ENCODE measurements at places on chromosomes 7 and 10.

DNA sequence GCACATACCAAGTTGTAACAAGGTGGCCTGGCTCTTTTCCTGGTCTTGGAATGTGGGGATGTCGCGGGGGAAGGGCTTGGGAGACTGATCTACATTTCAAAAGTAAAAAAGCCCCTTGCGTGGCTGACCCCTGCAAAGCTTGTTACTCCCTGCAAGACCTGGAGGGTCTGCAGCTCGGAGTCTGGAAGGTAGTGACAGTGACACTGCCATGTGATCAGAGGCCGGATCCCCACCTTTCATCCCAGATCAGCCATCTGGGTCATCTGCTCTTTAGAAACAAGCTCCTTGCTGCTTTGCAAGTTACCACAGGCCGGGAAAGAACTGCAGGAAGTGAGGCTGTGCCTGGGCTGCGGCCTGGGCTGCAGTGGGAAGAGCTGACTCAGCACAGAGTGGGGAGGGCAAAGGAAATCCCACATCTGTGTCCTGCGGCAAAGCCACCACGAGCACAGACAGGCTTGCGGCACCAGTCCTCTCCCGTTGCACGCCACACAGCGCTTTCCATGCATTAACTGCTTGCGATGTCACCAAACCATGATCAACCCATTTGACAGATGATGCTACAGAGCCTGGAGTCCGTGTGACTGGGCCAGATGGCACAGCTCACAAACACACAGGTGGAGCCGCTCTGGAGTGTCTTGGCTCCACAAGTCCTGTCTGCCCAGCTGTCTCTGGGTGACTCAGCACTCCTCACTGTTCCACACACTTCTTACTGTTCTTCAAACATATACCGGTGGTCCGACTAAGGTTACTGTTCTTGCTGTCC, 97.7 kb downstream of the SH3PXD2A start:
- DNase-seq = peak; percentile 36

DNA sequence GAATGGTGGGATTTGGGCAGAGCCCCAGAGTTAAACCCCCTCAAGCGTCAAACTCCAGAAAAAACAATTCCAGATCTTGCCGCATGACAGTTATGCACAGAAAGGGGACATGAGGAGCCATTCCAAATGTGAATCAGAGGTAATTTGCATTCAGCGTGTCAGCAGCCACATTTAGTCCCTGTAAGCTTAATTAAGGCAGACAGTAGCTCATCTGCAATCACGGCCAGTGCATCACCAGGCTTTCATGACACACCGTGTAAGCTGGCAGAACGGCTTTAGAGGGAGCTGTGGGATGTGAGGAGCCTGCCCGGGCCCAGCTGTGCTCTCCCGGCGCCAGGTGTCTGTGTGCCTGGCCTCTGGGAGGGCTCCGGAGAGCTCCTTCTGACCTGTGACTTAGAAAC, 18.7 kb upstream of the PRKAG2 start:
- DNase-seq = no peak

GRCh38 chr10:47078393-47079203, 167.4 kb downstream of the PTPN20 start:
- no peak for DNase-seq

GRCh38 chr7:9204571-9204970, 771.2 kb downstream of the NXPH1 start:
- DNase-seq = no peak

GRCh38 chr10:44300666-44301649, 83.9 kb downstream of the CXCL12 start:
- DNase-seq = no peak

DNA sequence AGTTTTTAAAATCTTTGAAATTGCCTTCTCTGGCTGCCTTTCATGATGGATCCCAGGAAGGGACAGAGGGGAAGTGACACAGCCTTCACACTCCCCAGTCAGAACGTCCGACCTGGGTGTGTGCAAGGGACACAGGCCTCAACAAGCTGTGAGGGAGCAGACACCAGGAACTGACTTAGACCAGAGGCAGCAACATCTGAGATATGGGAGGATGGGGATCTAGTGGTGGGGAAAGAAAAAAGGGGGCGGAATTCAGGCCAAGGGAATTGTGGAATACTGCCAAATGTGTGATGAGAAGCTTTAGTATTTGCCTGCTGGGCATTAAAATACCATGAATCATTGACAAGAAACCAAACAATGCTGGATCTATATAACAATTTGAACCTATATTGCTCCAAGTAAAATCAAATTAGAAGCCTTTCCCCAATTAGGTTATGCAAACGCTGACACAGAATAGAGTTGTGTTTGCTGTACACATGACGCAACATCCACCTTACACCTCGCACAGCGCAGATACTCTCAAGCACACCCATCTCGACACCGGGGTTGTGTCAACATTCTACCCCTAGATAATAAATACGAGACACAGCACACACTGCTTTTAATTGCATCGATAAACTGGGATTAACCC, 17.2 kb upstream of the MNX1 start:
- no peak for DNase-seq

- DNase-seq = no peak
Measured at GRCh38 chr7:65247491-65247890, 126.2 kb upstream of the ZNF92 start.

DNA sequence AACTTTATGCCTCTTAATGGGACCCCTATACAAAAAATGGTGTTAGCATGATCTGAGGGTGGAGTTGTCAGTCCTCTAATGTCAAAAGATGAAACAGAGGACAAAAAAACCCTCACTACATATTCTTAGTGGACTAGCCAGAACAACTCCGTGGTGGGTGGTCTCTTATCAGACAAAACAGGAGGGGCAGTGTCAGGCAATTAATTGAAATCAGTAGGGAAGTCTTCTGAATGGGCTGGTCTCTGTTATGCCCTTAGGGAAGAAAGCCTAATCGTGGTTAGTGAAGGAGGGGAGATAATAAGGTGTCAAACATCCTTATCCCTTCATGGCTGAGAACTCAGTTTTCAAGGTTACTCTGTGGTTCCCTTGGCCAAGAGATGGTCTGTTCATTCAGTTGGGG, 909.4 kb downstream of the GRID1 start:
- DNase-seq = no peak

DNA sequence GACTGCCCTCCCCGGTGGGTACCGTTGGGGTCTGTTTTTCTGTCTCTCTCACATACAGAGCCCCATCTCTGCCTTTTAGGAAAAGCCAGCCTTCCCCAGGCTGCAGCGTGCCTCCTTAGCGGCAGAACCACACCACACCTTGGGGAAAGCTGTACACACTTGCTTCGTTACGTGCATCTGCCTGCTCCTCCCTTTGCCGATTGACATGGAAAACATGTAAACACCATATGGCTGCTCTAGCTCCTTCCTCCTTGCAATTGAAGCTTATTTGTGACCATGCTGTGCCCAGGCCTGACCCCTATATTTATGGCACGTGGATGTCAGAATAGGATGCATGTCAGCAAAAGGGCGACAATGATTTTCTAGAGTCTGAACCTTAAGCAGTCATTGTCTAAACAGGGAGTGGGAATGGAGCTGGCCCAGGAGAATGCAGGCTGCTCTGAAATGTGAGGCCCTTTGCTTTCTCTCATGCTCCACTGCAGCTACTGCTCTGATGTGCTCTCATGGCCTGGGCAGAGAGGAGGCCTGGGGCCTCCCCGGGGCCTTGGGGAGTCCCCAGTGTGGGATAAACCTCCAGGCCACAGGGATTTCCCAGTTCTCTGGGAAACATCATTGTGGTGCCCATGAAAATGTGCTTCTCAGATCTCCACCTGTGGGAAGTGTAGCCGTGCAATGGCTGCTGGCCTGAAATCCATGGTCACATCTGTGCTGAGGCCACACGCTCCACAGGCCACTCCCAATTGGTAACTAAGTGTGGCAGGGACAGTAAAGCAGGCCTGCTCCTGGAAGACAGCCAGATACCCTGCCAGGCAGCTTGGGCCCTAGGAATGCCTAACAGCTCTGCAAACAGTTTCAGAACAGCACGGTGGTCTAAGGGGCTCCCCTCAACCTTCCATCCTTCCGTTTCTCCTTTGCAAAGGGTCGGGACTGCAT, 18.6 kb downstream of the PDE6C start:
- DNase-seq = no peak

- no peak for DNase-seq
Measured at GRCh38 chr7:111654343-111654742, 92.1 kb upstream of the IMMP2L start.

- no peak for DNase-seq
Measured at GRCh38 chr10:11237571-11237970, 219.9 kb downstream of the CELF2 start.

DNA sequence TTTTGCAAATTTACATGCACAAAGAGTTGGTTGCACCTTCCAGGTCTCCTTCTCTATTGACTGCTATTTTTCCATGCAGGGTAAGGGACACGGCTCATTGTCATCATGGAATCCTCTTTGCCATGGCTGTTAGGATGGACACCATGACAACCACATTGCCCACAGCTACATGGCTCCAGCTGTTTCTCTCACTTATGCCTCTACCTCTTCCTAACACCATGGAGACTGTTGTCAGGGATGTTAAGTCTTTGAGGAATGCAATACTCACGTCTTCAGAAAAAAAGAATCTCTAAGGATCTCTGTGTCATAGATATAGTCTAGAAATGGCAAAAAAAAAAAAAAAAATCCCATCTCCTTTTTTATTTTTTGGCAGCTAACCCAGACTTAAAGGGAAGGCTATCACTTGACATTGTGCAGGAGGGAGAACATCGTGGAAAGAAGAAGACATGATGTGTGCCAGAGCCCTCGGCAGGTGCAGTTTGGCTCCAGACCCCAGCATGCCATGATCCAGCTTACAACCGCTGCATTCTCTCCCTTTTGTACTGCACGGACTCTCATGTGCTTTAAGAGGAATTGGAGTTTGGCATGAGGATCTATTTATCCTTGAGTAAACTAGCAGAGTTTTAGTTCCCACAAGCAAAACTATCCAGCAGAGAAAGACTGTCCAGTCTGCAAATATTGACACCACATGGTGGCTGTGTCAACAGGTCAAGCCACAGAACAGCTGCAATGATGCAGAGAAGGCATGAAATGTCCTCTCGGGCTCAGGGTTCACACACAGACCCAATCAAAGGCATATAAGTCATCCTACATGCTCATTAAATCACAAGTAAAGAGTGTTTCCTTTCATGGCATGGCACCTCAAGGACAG, 70.8 kb downstream of the FRMD4A start:
- DNase-seq = no peak

DNA sequence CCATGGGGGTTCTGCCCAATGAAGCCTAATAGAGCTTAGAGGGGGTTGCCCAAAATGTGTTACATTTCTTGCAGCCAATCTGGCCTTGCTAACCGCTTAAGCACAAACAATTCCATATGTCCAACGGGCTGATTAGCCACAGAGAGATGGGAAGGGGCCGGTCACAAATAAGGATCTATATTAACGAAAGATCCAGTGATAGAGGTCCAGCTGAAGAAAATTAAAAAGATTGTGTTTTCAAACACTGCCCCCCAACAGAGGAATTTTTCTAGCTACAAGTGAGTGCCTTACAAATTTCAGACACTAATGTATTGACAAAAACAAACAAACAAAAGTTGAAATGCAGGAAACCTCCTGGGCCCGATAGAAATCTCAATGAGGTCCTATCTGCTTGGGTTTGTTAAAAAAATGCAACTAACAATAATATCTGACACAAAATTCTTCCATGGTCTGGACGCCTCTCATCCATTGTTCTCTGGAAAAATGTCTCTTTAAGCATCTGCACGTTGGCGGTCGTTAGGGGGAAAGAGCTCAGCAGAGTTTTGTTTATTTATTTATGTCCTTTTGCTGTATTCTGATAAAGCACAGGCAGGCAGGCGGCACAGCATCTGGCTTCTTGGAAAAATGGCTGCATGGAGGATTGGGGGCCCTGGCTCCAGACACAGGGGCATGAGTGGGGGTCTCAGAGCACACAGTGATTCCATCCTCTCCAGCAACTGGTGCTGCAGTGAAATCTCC, 402.0 kb downstream of the RPS24 start:
- DNase-seq = no peak

GRCh38 chr7:84256571-84256971, 62.0 kb upstream of the SEMA3A start:
- DNase-seq = no peak

GRCh38 chr7:2921653-2922347, 77.7 kb upstream of the GNA12 start:
- DNase-seq = no peak

- DNase-seq = no peak
Measured at GRCh38 chr7:25812086-25812850, 339.7 kb upstream of the NFE2L3 start.

- no peak for DNase-seq
Measured at GRCh38 chr10:1858048-1858447, 120.7 kb upstream of the ADARB2 start.

- no peak for DNase-seq
Measured at GRCh38 chr7:112079122-112079521, 127.1 kb downstream of the DOCK4 start.

Data from activated T-cell treated with anti-CD3 and anti-CD28 coated beads for 1 hour (primary cell).